ENCODE measurements at places on chromosomes 3 and 15.

DNA sequence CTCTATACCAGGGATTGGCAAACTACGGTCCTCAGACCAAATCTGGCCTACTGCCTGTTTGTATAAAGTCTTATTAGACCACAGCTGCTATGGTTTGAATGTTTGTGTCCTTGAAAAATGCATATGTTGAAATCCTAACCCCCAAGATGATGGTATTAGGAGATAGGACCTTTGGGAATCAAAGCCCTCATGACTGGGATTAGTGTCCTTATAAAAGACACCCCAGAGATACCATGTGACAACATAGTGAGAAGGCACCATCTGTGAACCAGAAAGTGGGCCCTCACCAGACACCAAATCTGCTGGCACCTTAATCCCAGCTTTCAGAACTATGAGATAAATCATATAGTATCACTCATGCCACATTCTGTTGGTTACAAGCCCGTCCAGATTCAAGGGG lies 7.4 kb downstream of the HMCES start:
- no peak for DNase-seq

GRCh38 chr15:70512772-70513362 lies 250.5 kb downstream of the UACA start:
- DNase-seq = no peak

DNA sequence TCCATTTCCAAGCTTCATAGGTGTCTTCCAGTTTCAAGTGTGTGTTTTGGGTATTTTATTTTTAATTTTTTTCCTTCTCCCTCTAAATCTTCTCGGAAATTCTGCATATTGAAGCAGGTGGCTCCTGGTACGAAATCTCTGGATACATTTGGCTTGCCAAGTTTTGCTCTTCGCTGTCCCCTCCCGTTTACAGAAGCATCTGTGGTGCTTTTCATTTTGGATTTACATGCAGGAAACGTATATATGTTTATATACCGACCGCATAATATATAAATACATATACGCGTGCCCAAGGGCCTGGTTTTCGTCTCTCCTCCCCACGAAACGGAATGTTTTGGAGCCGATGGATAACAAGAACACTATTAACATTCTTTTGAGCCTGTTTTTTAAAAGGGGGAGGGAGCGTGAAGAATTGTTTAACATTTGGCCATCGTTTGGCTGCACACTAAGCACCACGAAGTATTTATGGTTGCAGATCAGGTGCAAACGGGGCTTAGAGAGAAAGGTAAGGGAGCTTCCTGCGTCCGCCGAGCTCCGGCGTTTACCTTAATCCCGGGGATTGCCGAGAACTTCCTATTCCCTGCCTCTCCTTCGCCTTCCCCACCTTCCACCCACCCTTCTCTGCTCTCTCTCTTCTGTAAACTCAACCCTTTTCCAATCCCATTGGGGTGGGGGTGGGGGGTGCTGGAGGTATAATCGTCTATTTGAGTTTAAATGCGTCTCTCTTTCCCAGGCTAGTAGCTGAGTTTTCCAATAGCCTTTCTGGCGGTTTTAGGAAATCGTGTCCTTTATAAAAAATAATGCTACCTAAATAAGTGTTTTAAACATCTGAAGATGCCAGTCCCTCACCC lies 1.1 kb upstream of the NLGN1 start:
- DNase-seq = no peak

DNA sequence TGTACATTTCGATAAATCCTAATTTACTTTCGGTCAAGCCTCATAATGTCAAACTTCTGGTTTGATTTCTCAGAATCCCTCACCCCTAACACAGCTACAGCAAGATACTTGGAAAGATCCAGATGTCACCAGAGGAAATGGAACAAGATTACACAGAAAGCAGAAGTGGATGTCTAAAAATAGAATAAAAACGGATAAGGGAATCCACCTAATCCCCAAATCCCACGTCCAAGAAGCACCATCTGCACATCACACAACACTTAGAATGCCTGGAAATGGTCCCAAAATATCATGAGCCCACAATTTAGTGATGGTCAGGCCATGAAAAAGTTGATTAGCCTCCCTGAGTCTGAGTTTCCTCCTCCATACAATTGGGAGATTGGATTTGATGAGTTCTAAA lies 61.7 kb downstream of the AGTR1 start:
- no peak for DNase-seq

GRCh38 chr3:197181741-197182140 lies 116.7 kb downstream of the DLG1 start:
- DNase-seq = no peak

GRCh38 chr3:43759297-43759782 lies 68.6 kb downstream of the ABHD5 start:
- DNase-seq = peak; percentile 43

DNA sequence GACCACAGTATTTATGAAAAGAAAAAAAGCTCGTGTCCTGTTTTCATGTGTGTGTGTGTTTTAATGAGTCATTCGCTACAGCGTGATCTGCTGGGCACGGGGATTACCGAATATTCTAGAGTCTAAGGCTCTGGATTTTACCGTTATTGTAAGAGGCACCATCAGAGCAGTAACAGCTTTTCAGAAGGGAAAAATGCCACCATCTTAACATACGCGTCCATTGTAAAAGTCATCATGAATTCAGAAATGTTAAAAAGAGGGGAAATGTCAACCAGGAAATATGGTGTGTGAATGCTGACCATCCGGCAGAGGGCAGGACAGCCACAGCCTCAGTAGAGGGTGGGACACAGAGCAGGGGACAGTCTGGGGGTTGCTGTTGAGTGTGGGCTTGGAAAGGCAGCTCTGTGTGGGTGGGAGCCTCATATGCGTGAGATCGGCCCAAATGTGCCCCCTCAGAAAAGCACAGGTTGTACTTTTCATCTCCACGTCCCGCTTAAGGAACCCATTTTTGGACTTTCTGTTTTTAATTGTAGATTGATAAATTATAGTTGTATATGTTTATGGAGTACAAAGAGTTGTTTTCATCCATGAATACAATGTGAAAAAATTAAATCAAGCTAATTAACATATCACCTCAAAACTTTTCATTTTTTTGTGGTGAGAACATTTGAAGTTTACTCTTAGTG lies 69.6 kb downstream of the ASB7 start:
- DNase-seq = no peak

- DNase-seq = no peak
Observed at GRCh38 chr3:150577855-150578254, 25.3 kb upstream of the SELENOT start.

GRCh38 chr3:16423298-16423697 lies 90.2 kb downstream of the RFTN1 start:
- no peak for DNase-seq

- DNase-seq = no peak
Observed at GRCh38 chr3:102085431-102086176, 236.3 kb downstream of the NFKBIZ start.

DNA sequence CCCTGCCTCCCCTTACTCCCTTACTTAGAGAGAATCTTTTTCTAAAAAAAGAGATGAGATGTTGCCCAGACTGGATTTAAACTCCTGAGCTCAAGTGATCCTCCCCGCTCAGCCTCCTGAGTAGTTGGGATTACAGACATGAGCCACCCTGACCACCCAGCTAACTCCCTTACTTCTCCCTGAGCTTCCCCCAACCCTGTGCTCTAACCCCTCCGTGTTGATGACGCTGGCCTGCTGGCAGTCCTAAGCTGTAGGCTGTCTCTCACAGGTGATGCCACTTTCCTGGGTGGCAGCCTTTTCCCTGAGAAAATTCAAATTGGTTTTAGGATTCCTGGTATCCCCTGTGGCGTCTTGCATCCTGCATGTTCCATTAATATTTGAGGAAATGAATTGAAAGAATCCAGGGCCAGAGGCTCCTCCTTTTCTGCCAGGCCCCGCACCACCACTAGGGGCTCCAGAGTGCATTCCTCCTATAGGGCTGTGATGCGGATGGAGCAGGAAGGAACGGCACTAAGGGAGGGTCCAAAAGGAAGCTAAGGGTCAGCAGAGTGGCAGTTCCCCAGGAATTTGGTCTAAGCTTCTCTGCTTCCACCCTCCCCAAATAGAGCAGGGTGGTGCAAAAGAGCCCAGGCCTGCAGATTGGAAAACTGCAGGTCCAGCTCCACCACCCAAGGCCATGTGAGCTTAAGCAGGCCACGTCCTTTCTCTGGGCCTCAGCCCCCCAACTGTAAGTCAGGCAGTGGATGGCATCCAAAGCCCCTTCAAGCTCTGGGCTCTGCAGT lies 101.1 kb downstream of the DAPK2 start:
- no peak for DNase-seq
